ENCODE measurements at places on chromosomes 4 and X.
A peak's percentile ranks its signal among the peaks of the same experiment; 100 is the strongest.

DNA sequence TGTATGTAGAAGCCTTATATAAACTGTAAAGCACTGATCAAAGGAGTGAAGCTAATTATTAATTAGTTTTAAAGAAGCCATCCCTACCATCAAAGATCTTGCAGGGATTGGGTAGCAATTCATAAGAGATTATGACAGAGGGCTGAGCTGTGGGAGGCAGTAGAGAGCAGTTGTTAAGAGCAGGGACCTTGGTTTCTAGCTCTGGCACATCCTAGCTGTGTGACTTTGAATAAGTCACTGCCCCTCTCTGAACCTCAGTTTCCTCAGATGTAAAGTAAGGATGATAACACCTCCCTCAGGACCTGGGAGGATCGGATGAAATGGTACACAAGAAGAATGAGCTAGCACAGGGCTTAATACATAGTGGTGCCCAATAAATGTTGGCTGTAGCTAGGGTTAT lies 45.4 kb downstream of the APLN start:
- DNase-seq, result no peak

GRCh38 chr4:20859097-20859781 lies 159.0 kb downstream of the PACRGL start:
- no peak for DNase-seq

DNA sequence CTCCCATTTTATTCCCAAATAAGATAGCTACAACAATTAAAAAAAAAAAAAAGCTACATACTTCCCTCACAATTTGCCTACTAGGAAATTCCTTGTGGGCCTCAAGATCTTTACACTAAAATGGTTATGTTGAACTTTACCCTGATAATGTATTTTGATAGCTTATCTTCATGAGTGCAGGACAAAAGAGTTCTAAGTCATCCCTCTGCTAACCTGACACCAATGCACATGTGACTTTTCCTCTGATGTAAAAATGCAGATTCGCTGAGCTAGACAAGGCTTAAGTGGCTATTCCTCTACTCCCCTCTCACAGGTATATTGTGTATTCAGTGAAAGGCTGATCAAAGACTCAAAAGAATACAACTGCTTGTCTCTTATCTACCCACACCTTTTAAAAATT lies 22.5 kb downstream of the ELF2 start:
- DNase-seq, result no peak

- DNase-seq, result no peak
Measured at GRCh38 chr4:183485411-183486160, 19.3 kb upstream of the ING2 start.

- DNase-seq, result no peak
Measured at GRCh38 chrX:65697915-65698796, 30.7 kb downstream of the MSN start.

GRCh38 chrX:40247848-40248622 lies 150.3 kb upstream of the BCOR start:
- DNase-seq, result no peak

GRCh38 chr4:88291003-88291402 lies 6.6 kb upstream of the PPM1K start:
- DNase-seq, result no peak

DNA sequence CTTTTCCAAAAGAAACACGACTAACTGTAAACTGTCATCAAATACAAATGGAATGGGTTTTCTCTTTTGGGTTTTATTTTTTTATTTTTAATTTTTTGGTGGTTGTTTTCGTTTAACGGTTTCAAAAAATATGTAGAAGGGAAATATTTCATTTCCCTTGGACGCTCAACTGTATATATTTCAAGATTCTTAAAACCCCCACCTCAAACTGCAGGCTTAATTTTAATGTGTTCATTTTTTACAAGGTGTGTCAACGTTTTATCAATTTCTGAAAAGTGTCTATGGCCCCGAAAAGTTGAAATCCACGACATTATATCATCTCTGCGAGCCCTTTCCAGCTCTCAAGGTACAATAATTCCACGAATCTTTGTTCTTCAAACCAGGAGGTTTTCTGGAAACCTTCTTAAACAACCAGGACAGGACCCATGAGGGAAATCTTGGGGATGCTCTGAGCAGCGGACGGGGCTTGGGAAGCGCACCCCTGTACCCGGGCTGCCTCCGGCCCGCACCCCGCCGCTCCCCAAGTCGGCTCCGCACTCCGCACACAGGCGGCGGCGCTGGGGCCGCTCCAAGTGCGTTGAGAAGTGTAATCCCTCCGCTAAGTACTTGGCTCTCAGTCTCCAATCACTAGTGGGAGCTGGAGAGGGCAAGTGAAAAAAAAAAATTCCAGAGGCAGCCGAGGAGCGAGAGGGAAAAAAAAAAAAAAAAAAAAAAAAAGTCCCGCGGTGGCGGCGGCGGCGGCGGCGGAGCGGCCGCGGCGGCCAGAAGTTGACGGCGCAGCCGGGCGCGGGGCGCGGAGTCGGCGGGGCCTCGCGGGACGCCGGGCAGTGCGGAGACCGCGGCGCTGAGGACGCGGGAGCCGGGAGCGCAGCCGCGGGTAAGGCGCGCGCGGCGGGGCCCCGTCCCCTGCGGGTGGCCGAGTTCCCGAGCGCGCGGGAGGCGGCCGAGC lies at the start of gene BMPR1B:
Gene BMPR1B, plus strand, starts transcription at position 764 of the 949 bp plus-strand sequence. CDS start 346,470 bp downstream, outside the sequence.
- peak; percentile 21 for DNase-seq

DNA sequence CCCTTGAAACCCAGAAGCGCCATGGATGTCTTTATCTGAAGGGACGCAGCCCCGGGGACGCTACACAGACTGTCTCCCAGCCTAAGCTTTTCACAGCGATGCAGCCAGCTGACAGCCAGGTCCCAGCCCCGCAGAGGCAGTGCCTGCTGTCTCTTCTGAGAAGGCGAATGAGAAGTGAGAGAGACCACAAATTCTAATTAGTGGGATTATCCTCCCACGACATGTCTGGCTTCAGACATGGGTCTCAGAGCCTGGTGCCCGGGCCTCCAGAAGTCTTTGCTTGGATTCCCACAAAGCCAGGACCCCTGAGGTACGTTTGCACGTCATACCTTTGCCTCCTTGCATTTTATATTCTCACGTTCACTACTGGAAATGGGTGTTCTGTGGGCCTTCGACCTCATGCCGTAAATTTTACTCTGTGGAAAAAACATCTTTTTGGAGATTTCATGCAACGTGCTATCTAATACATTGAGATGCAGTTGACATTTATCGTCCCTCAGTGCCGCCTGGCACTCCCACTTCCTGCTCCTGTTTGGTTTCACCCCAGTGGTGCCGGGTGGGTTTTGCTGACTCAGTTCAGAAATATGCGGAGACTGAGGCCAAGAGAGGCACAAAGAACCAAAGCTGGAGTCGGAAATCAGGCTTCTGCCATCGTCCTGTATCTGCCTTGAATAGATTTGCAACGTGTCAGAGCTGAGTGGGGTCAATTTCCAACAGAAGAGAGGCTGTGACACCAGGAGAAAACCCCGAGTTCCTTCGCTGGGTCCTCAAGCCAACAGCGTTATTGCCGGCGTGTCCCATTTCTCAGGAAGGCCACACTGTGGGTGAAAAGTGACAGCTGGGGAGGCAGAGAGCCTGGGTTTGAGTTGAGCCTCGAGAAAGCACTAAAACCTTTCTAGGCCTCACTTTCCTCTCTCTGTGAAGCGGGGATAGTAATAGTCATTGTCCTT lies 114.4 kb downstream of the STK32B start:
- no peak for DNase-seq

DNA sequence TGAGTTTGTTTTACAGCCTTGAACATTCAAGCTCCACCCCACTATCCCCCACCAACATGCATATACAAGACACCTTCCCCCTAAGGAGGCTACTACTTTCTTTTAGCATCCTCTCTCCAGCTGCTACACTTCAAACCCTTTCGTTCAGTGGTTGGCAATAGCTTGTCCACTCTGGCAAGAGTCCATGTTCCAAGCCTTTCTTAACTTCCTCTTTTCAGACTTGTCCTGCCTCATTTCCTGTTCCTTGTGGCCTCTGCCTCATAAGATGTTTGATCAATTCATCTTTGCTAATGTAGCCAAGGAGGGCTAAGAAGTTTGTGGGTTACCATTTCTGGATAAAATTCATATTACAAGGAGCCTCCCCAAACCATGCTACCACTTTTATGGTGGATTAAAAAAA lies 20.8 kb upstream of the ZCCHC12 start:
- no peak for DNase-seq

DNA sequence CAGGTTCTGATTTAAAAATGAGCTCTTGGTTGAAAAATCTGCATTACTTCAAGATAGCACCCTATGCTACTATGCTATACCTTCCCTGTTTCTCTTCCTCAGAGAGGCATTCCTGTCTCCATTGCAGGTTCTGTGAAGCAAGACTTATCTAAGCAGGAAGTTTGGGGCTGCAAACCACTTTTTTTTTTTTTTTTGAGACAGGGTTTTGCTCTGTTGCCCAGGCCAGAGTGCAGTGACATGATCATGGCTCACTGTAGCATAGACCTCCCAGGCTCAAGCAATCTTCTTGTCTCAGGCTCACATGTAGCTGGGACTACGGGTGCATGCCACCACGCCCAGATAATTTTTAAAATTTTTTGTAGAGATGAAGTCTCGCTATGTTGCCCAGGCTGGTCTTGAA lies 4.0 kb upstream of the CCNG2 start:
- DNase-seq, result no peak

DNA sequence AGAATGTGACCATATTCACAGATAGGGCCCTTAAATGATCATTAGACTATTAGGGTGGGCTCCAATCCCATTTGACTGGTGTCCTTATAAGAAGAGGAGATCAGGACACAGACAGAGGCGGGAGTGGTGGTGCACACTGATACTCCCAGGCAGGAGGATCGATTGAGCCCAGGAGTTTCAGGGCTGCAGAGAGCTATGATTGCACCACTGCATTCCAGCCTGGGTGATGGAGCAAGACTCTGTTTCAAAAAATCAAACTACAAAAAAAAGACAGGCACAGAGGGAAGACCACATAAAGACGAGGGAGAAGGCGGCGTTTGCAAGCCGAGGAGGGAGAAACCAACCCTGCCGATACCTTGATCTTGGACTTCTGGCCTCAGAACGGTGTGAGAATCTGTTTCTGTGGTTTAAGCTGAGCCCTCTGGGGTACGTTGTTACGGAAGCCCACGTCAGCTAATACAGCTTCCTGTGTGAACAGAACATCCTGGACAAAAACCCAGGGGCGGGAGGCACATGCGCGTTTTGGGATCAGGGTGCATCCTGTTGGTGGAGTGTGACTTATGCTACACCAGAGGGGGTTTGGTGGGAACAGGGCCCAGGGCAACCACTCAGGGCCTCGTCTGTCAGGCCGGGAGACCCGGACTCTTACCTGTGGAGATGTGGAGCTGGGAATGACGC lies 211.8 kb upstream of the PSAPL1 start:
- no peak for DNase-seq

DNA sequence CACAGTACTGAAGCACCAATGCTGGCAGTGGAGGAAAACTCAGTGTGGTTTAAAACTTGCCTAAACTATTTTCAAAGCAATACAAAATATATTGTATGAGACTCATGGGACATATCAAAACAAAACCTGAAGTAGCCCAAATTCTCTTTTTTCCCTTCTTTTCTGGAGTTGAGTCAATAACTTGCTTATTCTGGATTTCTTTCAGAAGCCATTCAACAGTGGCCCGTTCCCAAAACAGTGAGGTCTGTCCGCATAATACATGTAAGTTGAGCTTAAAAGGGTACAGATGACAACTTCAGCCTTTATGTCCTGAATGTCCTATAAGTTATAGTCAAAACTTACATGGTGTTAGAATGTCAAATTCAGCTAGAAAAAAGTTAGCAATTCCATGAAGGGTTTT lies 100.8 kb downstream of the SHISA3 start:
- DNase-seq, result no peak

DNA sequence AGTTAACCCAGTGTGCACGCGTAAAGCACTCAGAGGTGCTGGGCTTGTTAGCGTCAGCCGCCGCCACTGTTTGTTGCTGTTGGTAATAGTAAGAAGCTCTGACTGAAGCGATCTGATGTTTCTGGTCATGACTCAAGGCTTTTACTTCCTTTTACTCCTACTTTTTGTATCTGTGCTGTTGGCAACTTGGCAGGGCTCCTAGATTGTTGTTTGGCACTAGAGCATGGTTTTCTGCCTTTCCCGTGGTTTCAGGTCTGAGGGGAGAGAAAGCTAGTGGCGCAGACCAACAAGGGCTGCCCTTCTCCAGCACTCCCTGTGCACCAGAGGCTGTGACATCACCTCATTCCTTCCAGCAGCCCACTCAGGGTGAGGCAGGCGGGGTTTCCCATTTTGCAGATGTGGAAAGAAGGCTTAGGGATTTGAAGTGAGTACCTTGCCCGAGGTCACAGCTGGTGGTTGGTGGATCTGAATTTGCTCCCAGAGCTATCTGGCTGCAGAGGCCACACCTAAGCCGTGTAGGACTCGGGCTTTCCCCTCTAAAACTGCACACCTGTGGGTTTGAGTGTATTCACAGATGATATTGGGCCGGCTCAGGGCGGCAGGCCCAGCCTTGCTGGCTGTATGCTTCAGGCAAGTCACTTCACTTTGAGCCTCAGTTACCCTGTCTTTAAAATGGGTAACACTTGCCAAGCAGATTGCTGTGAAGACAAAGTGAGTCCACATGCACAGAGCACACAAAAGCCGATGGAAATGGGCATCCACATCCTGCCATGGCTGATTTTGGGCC lies 51.2 kb upstream of the TADA2B start:
- DNase-seq, result peak; percentile 44

DNA sequence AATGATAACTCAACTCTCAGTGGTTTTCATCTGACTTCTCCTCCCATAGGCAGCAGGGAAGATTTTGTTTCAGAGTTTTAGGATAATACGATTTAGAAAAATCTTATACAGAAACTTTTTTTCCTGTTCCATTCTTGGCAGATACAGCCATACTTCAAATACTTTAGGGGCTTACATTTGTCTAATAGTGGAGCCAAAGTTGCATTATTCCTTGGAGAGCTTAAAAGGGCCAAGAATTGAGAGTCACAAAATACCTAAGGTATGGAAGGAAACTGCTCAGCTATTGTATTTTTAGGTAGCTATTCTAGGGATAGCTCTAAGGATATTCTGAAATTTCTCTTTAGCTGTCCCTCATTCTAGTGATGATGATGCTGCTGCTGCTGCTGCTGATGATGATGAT lies 132.9 kb upstream of the PTCHD1 start:
- DNase-seq, result no peak

GRCh38 chr4:10753336-10753735 lies 68.8 kb upstream of the CLNK start:
- DNase-seq, result no peak

DNA sequence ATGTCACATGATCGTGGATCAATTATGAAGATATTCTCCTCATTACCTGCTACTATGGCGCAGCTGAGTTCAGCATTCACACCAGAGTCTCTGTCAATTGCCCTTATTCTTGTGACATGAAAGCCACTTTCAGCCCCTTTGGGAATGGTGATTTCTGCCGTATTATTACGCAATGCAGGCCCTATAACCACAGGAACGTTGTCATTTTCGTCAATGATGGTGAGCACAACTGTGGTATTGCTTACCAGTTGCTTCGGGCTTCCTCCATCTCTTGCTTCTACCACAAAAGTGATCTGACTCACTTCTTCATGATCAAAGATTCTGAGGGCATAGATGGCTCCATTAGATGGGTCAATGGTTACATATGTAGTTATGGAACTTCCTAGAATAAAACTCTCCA lies 2.1 kb downstream of the PCDH18 start:
- DNase-seq, result no peak

GRCh38 chrX:118181030-118181429 lies 64.4 kb upstream of the KLHL13 start:
- DNase-seq, result no peak

GRCh38 chrX:132744470-132744869 lies 214.0 kb downstream of the HS6ST2 start:
- DNase-seq, result no peak

All from head of caudate nucleus (tissue), 42 donors.